Activated CD4-positive, alpha-beta T cell treated with anti-CD3 and anti-CD28 coated beads for 24 hours (primary cell): ENCODE measurements at places on chromosomes 1 and 21.

DNA sequence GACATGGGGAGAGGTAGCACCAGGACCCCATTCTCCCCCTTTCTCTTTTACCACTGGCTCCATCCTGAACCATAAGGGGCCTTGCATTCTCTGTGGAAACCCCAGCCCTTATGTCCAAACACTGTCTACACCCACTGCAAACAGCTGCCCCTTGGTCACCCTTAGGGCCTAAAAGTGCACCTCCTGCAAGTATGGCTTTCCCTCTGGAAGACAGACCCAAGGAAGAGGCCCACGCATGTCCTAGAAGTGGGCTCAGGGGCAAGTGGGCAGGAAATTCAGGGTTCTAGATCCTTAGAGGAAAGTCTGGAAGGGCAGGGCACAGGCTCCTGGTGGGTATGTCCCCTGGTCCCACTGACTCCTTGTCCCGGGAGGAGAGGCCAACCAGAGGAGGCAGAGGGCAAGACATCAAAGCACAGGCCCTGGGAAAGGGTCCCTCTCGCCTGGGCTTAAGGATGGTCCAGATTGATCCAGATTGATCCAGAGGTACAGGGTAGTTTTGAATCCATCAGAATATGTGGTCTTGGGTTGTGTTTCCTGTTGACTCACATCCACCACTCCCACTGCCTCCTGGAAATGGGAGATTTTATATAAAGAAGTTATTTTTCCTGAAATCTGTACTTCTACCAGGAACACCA, 150.9 kb downstream of the GRIK3 start:
- no peak for DNase-seq

- DNase-seq = no peak
Measured at GRCh38 chr21:31872072-31872451, 758 bp upstream of the HUNK start.

DNA sequence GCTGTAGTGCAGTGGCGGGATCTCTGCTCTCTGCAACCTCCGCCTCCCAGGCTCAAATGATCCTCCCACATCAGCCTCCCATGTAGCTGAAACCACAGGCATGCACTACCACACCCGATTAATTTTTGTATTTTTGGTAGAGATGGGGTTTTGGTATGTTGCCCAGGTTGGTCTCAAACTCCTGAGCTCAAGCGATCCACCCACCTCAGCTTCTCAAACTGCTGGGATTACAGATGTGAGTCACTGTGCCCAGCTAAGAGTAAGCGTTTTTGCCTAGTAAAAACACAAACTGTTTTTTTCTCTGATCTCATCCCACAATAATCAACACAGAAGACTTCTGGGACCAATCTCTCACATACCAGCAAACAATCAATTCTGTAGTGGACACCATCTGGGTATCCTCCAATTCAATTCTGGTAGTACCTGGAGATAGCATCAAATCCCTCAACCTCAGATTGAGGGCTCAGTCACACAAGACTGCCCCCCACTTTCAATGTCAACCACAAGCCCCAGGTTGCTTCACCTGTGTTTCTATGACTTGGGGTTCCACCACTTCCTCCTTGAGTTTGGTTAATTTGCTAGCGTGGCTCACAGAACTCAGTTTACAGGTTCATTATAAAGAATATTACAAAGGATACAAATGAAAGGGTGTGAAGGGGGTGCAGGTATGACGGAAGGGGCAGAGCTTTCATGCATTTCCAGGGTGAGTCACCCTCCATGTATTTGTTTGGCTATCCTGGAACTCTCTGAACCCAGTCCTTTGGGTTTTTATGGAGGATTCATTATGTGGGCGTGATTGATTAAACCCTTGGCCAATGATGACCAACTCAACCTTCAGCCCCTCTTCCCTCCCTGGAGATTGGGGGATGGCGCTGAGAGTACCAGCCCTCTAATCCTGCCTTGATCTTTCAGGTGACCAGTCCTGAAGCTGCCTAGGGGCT, 40.0 kb upstream of the RHOU start:
- no peak for DNase-seq

DNA sequence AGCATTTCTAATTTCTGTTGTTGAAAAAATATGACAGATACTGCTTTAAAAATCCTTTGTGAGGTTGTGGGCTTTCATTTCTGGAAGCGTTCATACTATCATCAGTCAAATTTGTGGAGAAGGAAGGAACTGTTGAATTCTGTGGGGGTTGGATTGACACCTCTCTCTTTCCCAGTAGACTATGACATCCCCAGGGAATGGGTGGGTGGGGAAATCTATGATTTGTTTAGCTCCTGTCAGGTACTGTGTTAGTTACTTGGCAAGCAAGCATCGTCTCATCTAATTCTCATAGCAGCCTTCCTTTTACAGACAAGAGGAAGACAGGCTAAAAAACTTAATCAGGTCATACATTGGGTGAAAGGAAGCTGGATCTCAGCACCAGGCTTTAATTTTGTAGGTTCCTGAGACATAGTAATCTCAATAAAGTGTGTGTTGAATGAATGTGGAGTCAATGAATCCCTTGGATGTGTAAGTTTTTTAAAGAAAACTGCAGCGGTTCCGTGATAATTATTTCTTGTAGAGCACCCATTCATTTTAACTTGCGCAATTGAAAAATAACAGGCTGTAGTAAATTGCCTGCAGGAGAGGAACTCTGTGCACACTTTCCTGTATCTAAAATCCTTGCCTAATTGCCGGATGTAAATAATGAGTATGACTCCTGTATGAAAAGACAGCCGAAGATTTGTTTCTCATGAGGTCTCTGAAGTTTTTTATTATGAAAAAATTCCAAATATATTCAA, 60.6 kb downstream of the MYOM3 start:
- no peak for DNase-seq

DNA sequence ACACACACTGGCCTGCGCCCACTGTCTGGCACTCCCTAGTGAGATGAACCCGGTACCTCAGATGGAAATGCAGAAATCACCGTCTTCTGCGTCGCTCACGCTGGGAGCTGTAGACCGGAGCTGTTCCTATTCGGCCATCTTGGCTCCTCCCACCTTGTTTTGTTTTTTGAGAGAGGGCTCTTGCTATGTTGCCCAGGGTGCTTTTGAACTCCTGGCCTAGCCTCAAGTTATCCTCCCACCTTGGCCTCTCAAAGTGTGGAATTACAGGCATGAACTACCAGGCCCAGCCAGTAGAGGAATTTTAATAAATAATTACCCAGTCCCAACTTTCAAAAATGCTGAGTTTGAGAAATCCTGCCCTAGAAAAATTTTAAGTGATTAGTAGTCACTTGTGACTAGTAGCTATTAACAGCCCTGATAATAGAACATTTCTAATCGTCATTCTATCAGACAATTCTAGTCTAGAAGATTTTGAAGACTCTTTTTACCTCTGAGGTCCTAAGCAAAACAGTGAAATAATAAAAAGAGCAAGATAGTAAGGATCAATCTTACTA, 30.9 kb upstream of the SLC35D1 start:
- DNase-seq = no peak

GRCh38 chr1:227169343-227169742, 148.9 kb downstream of the CDC42BPA start:
- no peak for DNase-seq

DNA sequence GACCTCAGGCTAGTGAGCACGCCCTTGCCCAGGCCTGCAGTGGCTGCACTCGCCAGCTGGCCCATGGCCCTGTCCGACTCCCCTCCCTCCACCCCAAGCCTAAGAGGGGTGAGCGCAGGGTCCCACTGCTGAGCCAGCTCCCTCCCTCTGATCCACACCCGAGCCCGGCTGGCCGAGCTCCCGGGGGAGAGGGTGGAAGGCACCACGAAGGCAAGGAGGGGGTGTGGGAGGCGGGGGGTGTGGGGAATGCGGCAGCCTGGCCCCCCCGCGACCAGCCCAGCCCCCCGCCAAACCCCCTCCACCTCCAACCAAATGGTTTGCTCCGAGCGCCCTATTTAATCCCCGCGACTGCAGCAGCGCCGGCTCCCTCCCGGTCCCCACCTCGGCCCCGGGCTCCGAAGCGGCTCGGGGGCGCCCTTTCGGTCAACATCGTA, at the start of gene CADM3:
Gene CADM3, plus strand, starts transcription at position 362 of the 434 bp plus-strand sequence. CDS start 151 bp downstream, outside the sequence.
- DNase-seq = no peak

GRCh38 chr1:209552406-209553264, 30.9 kb upstream of the CAMK1G start:
- DNase-seq = no peak

GRCh38 chr1:15251857-15252835, 5.1 kb downstream of the FHAD1 start:
- no peak for DNase-seq

GRCh38 chr1:89900323-89900722, 79.5 kb downstream of the LRRC8D start:
- no peak for DNase-seq

DNA sequence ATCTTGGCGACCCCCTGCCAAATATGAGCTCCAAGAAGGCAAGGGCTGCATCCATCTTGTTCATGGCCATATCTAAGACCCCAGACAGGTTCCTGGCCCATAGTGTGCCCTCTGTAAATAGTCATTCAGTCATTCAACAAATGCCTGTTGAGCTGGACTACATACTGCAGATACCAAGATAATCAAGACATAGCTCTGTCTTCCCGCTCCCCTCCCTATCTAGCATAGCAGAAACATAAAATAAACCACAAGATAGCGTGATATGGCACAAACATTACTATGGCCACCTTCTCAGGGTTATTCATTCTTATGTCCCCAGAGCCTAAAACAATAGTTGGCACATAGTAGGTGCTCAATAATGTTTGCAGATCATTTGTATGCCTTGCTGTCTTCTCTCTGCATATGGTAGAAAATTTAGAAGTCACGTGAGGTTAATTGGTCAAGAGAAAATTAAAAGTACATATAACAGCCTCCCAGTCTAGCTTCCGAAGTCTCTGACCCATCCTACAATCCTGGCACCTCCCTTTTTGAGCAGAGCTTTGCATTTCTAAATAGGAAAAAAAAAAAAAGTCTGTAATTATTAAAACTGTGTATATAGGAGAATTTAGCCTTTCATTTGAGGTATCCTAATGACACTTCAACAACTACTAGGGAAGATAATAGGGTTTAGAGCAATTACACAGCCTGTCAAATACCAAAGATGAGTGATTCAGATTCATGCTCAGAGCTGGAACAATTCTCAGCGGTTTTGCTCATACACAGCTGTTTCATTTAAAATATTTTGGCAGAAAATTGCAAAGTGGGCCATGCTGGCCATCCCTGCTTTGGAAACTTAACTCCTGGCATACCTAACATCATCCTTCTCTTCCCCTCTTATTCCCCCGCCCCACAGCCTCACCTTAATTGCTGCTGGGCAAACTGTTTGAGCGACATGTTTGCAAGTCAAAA, 219.0 kb downstream of the KAZN start:
- DNase-seq = no peak

GRCh38 chr1:174999936-175000696, at the start of gene CACYBP:
Gene CACYBP, plus strand, starts transcription at chr1:174999947. Its CDS starts 234 bp downstream, at chr1:175000181.
- DNase-seq = no peak

DNA sequence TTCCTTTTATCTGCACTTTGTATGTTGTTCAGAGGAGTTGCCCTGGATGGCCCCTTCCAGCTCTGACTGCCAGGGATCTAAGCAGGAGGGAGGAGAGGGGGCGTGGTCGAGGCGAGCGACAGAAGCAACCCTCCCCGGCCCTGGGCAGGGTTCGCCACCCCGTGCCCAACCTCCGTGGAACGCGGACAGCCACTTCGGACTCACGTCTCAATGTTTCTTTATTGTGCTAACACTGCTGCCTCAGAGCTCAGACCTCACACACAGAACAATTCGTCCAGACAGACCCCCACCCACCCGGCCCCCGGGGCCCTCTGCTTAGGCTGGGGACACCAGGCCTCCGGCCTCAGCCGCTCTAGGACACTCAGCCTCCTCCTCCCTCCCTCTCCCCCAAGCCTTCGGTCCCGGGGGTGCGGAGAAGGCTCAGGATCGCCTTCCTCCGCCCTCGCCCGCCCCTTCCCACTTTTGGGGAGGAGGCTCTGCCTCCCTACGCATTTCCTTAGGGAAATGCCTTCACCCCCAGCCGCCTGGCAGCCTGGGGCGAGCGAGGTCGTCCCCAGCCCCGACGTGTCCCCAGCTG, 8.3 kb downstream of the VSIG8 start:
- DNase-seq = peak; percentile 19

GRCh38 chr1:212621949-212622305, 13.4 kb downstream of the ATF3 start:
- no peak for DNase-seq

DNA sequence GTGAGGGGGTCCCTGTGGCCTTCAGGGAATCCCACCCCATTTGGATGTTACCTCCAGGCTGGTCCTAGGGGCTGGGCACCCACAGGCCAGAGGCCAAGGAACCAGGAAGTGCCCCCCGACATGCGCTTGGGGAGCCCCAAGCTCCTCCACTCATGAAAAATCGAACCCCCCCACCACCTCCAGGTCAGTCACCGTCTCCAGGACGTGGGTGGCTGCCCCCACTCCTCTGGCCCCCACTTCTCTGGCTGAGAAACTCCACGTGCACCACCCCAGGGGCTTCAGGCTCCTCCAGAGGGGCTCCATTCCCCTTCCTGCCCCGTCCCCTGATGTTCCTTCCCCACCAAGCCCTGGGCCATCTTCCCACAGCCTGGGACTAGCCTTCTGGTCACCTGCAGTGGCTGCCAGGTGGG, 30.5 kb upstream of the POFUT2 start:
- DNase-seq = no peak

- DNase-seq = no peak
Measured at GRCh38 chr1:42157667-42158066, 4.5 kb downstream of the GUCA2B start.

- DNase-seq = no peak
Measured at GRCh38 chr1:178664278-178664677, 60.8 kb upstream of the RALGPS2 start.

DNA sequence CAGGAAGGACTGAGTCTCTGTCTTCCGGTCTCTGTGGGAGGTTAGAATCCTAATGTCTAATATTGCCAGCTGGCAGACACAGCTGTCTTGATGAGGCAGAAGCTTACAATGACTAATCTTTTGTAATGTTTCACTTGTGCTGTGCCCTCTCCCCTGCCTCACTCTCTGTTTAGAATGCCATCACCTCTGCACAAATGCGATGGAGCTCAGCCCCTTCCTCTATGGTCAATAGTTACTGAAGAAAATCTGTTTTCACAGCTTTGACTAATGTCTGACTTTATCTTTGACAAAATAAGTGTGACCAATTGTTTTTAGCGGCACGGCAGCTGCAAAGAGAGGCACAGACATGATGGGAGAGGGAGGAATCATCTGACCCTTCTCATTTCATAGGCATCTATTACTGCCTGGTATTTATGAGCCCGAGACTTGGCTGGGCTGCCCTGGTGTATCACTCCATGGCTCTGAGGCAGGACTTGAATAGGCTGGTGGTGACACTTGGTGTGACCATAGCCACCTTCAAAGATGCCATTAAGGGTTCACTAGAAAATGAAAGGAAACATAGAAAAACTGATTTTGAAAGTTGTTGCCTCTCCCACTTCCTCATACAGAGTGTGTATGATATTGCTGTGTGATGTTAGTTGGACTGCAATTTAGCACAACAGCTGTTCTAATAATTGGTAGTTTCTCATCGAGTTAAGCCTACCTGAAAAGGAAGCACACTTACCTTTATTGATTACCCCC, 163.2 kb upstream of the NBPF11 start:
- DNase-seq = no peak

DNA sequence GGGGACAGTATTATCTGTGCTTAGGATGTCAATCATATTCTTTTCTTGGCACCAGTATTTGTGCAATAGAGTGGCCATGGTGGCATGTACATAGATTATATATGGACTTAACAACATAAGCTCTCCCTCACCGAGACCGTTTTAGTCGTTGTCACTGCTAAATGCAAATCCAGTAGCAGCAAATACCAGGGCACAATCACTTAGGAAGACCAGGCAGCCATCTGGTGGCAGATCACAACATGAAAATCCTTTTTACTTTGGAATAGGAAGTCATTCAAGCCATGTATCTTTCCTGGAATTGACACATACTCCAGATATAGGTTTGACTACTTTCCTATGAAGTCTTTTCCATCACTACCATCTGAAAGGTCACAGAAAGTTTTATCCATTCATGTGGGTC, 53.2 kb upstream of the C1orf87 start:
- no peak for DNase-seq
